MG63 (cell line): ENCODE measurements at places on chromosomes 6 and 20.

GRCh38 chr6:141153563-141153962 lies 979.2 kb upstream of the GJE1 start:
- DNase-seq = no peak

GRCh38 chr6:147117580-147117979 lies 86.6 kb upstream of the STXBP5 start:
- no peak for DNase-seq

GRCh38 chr6:15063253-15063853 lies 182.5 kb upstream of the JARID2 start:
- DNase-seq = no peak

- no peak for DNase-seq
Measured at GRCh38 chr20:25205277-25206062, 10.0 kb downstream of the ENTPD6 start.

DNA sequence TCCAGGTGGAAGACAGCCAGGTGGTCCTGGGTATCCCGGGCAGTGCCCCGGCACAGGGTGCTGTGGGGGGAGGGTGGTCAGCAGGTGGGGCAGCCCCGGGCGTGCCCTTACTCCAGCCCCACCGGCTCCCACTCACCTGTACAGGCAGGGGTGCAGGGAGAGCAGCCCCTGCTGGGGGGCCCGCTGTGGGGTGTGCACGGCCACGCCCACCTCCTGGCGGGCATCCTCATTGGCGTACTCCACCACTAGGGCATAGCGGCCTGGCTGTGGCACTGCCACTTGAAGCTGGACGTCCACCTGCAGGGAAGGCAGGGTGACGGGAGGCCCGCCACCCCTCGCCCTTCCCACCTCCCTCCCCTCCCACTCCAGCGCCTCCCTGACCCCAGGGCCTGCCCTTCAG lies 29.6 kb downstream of the ADRM1 start:
- DNase-seq = no peak

DNA sequence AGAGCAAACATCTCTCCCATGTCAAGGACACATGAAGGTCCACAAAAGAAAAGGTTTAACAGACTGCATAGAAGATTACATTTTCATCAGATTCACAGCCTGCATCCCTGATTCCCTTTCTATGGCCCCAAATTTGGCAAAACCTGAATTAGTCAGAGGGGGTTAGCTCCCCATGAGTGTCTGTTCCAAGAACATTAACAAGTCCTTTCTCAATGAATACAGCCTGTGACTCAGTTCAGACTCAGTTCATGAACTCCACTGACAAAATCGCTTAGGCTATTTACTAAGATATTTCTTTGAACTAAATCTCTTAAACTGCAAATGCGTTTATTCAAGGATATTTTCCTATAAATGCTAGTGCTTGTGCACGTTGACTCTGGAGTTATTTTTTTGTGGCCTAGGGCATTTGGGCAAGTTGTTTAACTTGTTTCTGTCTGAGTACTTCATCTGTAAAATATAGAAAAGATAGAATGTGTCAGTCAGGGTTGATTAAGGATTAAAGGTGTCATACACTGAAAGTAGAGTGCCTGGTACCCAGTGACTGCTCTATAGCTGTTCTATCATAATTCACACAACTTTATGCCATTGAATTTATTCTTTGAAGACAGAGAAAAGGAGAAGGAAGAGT lies 422.6 kb downstream of the HTR1B start:
- no peak for DNase-seq

DNA sequence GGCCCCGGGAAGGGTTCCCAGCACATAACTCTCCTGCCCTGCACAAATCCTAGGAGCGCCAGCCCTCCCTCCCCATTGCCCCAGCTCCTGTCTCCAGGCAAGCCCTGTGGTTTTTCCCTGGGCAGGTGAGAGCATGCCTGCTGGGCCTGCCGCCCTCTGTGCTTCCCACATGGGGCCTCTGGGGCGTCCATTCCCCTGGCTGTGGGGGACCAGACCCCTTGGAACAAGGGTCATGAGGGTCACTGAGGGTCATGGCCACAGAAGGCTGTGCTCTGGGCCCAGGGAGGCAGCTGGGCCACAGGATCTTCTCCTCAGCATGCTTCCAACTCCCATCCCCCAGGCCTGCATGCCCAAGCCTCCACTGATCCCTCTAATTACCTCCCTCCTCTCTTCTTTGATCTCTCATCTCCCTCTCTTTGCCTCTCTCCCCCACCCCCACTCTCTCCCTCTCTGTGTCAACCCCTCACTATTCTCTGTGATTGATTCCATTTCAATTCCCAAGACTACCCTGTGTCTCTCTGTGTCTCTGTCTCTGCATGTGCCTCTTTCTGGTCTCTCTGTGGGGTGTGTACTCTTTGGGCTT lies 6.1 kb downstream of the MDFI start:
- DNase-seq = no peak

- DNase-seq = no peak
Measured at GRCh38 chr20:53852691-53853090, 217.7 kb downstream of the BCAS1 start.

DNA sequence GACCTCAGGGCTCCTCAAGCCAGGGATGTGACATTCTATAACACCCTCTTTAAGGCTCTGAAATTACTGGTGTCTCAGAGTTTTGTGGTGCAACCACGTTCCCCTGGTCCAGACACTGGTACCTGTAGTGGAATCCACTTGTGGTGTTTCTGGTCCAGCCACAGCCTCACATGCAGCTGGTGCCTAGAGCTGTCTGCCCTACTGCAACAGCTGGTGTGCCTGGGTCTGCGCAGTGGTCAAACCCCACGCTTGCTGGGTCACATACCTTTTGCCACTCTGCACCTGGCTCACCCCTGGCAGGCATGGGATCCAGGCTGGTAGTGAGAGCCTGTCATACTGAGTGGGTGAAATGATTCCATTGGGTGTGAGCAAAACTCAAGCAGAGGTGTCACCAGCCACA lies 1230.2 kb upstream of the EYS start:
- no peak for DNase-seq

DNA sequence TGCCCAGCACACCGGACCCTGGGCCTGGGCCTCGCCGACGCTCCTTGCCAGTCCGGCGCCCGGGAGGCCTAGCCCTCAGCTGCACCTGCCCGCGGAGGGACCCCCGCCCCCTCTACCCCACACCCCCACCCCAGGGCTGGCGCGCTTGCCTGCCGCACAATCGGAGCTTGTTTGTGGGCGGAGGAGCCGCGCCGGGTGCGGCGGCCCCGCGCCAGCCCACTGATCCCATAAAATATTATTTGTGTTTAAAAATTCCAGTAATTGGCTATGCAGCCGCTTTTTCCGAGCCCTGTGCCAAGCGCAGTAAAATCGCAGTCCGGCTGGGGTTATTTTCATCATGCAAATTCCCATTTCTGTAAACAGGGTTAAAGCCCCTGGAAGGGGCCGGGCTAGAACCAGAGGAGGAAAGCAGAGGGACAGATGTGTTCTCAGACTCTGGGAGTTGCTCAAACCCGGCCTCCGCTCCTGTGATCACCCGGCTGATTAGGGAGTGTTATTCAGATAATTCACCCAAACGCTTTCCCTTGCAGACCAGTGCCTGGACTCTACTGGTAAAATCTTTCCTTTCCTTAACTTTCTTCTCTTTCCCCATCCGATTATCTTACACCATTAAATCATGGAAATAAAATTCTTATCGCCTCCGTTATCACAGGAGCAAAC lies 93.1 kb downstream of the NCR2 start:
- DNase-seq = peak; percentile 67

GRCh38 chr6:80145509-80145908 lies 39.0 kb downstream of the BCKDHB start:
- no peak for DNase-seq

- no peak for DNase-seq
Measured at GRCh38 chr6:49782293-49782692, 4.8 kb downstream of the PGK2 start.
